Stromal cell of bone marrow (primary cell): ENCODE measurements at places on chromosomes 12 and 14.
A peak's percentile ranks its signal among the peaks of the same experiment; 100 is the strongest.

DNA sequence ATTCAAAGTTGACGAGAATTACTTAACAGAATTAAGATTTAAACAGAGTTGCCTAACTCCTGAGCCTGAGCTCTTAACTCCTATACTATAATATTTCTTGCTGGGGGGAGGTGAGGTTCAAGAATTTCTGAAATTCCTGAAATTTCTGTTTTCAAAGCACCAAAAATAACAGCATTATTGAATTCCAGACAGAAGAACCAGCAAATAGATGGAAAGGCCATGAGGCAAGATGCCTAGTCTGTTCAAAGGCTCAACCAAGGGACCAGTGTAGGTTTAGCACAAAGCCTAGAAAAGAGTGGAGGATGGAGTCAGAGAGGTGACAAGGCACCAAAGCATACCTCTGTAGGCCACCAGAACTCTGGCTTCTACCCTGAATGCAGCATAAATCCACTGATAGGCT lies 76.4 kb downstream of the PPP1R12A start:
- DNase-seq: no peak

DNA sequence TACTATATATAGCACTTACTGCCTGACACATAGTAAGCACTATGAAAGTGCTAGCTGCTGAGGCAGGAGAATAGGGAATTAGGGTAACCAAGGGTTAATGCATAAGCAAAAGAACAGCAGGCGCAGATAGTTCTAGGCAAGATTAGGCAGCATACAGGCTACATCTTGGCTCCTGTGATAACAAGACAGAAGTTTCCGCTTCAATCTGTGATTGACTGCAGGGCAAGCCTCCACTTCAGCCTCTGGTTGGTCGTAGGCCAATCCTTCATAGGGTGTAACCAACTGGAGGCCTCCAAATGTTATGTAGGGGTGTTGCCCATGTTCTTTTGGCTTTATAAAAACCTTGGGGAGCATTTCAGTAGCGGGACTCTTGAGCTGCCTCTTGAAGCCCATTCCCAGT lies 46.9 kb downstream of the KLHL28 start:
- no peak for DNase-seq

GRCh38 chr12:74801625-74802024 lies 264.0 kb downstream of the ATXN7L3B start:
- no peak for DNase-seq

GRCh38 chr12:15829949-15830348 lies 40.8 kb upstream of the EPS8 start:
- peak; percentile 22 for DNase-seq

- no peak for DNase-seq
Observed at GRCh38 chr14:24986206-24986893, 63.6 kb downstream of the STXBP6 start.

DNA sequence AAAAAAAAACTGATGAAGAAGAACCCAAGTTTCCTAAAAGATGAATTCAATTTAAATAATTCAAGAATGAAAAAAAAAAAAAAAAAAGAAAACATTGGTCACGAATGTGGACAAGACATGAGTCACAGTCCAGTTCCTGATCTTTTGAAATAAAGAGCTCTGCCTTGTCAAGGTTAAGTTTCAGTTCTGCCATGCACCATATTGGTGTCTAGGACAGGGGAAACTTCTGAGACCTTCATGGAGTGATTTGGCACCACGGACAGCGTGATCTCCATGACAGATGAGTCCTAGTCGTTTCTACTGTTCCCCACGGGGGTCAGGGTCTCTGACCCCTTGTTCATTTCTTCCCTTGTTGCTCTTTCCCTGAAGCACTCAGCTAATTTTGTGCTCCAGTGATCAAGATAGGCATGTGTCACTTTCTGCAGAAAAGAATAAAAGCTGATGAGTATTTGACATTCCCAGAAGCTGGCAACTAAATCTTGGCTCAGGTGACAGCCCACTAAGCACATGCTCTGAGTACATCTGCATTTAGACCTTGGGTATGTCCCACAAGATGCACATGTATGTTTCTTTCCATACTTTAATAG lies 1159.7 kb downstream of the BCL11B start:
- DNase-seq: no peak

DNA sequence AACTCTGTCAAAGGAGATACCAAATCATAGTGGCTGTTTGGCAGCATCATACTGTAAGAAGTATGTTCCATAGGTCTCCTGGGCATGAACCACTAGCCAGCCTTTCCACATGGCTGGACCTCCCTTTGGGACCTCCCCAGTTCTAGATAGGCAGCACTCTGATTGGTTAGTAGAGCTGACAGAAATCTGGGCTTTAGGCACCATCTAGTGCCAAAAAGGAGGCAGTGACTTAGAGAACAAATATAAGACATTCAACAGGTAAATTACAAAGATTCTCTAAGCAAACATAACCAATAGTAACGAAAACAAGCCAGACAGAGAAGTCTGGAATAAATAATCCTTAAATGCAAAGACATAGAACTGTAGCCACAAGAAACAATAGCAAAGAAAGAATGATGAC lies 148.0 kb upstream of the PDE3A start:
- peak; percentile 32 for DNase-seq

DNA sequence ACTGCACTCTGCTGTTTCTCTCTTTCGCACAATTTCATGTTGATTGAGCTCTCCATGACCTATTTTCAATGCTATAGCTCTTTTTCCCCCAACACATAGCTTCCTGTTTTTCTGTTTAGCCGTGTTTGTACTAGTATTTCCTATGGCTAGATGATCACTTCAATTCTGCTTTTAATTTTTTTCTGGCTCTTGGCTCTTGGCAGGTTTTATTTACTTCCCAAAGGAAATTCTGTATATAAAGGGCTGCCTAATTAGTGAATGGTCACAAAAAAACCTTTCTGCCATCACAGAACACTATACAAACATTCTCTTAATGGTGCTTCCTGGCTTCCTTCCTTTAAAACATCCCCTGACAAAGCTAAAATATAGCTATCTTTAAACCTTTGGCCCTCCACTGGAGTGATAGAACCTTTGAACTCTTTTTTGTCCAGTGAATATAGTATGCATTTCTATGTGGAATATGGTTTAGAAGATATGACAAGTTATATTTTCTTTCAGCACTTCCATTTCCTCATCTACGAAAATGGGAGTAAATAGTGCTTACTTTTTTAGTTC lies 88.2 kb downstream of the RASSF9 start:
- DNase-seq: no peak

- peak; percentile 59 for DNase-seq
Observed at GRCh38 chr14:102314242-102315011, 5.1 kb upstream of the ZNF839 start.

- DNase-seq: no peak
Observed at GRCh38 chr14:70011708-70012107, 132.5 kb downstream of the SMOC1 start.

DNA sequence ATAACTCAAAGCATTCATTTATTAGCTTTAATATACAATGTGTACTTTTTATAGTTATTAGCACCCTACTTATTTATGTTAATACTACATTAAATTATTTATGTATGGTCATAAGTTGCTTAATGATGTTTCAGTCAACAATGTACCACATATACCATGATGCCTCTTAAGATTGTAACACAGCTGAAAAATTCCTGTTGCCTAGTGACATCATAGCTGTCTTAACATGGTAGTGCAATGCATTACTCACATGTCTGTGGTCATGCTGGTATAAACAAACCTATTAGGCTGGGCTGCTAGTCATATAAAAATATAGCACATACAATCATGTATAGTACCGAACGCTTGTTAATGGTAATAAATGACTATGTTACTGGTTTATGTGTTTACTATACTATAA lies 120.4 kb downstream of the ANO6 start:
- peak; percentile 71 for DNase-seq

DNA sequence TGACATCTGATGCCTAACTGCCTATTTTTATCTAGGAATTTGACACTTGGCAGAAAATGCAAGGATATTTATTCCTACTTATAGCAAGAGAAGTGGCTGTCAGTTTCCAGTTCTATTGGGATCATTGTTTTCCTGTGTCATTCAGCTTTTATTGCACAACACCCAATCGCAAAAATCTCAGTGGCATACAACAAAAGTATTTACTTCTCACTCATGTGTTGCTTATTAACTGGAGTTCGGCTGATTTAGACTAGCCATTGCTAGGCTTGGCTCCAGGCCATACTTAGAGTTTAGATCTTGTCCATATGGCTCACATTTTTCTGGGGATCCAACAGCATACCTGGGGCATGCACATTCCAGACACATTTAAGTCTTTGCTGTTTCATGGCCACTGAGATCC lies 218.6 kb upstream of the SYT1 start:
- no peak for DNase-seq

- DNase-seq: no peak
Observed at GRCh38 chr14:72479461-72479931, 414.4 kb downstream of the DPF3 start.

- DNase-seq: no peak
Observed at GRCh38 chr12:67370979-67371378, 101.8 kb downstream of the CAND1 start.

DNA sequence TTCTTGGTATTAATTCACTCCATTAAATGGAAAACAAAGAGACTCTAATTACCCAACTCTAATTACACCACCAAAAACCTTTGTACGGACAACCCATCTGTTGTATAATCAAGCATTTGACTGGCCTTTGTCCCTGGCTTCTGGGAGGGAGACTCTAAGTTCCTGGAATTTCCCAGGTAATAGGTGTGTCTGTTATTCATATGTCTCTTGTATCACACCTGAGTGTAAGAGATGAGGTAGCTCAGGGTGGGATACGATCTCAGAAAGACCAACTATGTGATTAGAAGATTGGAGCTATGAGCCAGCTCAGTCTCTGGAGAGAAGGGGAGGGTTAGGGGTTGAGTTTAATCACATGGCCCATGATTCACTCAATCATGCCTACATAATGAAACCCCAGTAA lies 94.7 kb upstream of the PLXNC1 start:
- no peak for DNase-seq

- no peak for DNase-seq
Observed at GRCh38 chr14:61511558-61511948, 183.8 kb upstream of the HIF1A start.

DNA sequence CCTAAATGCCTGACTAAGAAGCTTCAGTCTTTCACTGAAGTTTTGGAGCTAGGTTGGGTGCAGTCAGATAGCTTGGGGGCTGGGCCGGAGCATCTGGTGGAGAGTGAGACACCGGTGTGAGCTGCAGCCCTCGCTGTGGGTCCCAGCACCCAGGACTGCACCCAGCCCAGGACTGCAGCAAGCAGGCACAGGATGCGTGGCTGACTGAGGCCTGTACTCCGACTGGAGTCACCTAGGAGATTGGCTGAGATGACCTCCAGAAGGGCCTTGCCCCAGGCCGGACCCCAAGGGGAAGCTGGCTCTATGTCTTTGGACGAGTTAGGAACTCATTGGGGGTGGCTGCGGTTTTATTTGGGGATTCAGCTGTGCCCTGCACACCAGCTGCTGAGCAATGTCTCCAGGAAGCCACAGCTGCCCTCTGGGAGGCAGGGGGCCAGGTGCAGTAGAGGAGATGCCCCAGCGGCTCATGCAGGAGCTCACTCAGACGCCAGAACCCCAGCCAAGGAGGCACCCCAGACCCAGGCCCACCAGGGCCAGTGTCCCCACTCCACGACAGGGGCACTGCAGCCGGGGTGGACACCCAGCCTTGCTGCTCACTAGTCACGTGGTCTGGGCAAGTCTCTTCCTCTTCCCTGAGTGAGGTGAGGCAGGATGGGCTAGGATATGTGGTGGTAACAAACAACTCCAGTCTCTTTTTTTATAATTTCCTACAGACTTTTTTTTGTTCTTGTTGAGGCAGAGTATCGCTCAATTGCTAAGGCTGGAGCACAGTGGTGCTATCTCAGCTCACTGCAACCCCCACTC lies 31.8 kb upstream of the RCOR1 start:
- DNase-seq: no peak

DNA sequence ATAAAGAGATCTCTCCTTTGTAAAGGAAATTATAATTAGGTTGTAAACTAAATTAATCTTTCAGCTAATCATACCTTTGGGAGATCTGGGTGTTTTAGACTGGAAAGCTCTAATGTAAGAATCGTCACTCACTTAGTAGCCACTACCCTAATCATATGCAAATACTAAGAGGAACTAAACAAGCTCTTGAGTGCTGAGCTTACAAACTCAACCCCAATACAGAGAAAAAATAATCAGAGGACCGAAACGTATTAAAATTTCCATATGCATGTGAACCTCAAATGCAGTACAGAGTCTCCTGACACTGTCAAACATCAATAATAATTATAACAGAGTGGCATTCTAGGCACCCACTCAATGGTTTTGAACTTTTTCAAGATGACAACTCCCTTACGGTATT lies 235.3 kb upstream of the FOXN3 start:
- DNase-seq: no peak

GRCh38 chr12:6928022-6928702 lies 403 bp downstream of the ATN1 start:
- DNase-seq: no peak

GRCh38 chr14:102573591-102574046 lies 18.8 kb upstream of the RCOR1 start:
- DNase-seq: no peak

DNA sequence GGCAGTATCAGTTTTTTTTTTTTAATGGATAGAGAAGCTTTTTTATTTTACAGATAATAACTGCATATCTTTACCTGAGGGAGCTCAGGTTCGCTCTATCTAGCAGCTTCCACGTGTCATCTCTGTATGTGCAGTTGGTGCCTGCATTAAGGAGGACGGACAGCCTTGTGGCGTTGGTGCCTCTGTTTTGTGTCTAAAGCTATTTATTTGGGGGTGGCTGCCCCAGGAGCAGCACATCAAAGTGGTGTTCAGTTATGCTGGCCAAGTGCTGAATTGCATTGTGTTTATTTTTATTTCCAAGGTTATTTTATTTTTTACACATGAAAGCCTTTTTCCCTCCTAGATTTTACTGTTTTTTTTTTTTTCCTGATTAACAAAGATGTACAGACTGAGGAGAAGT lies 59.7 kb downstream of the RASSF3 start:
- no peak for DNase-seq

- DNase-seq: no peak
Observed at GRCh38 chr12:48765753-48766162, 23.1 kb downstream of the ADCY6 start.

DNA sequence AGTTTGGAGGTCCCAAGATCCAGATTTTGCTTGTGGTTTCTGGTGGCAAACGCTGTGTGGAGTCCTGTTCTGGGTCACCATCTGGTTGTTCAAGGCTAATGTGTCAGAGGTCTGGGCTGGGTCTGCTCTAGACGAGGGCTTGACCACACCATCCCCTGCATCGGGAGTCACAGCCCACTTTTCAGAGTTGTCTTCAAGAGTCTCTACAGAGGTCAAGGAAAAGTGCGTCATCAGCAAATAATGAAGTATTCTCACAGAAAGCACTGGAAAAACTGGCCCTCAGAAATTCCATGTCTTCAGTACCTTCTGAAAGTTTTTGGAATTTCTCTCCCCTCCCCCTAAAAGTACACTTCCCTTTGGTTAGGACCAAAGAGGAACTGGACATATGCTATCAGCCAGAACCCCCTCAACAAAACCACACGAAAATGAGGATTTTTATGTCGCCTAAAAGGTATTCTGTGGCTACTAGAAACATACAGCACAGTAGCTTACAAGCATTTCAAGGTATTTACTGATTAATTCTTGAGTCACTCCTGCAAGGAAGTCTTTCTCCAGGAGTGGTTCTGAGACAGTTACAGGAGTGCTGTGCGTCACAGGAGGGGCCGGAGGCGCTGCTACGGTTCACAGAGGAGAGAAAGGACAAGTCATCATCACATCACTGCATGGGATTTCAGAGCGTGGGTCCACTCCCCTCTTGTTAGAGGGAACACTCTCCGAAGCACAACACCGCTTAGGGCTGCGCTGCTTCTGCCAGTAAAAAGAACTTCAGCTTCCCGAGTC lies 35.4 kb downstream of the RAD52 start:
- DNase-seq: peak; percentile 3

GRCh38 chr12:48441069-48441468 lies 31.3 kb upstream of the ANP32D start:
- no peak for DNase-seq
